ENCODE measurements at places on chromosomes 7 and 10. TPM values are rescaled to one million over a fixed set of nuclear protein-coding genes. Genes with fewer than 3 reads are reported as not detected.

Gene UNC5B
- 12.2 TPM for total RNA-seq

Gene BLVRA
- 36.3 TPM for total RNA-seq

Gene C7orf57
- total RNA-seq: under 0.01 TPM

Gene EPC1
- 35.7 TPM for total RNA-seq

Gene PIP
- not detected for total RNA-seq

Gene FAM25G
- total RNA-seq: not detected

Gene ADCYAP1R1
- total RNA-seq: not detected

Gene SPDYE1
- total RNA-seq: not detected

Data from articular chondrocyte of knee joint (primary cell).